ENCODE measurements at places on chromosomes 2 and 18. TPM values are rescaled to one million over a fixed set of nuclear protein-coding genes. Genes with fewer than 3 reads are reported as not detected.

The MATN3 gene
- 4.1 TPM for total RNA-seq

The SERPINB12 gene
- total RNA-seq, result not detected

The MPP4 gene
- 0.89 TPM for total RNA-seq

DNA sequence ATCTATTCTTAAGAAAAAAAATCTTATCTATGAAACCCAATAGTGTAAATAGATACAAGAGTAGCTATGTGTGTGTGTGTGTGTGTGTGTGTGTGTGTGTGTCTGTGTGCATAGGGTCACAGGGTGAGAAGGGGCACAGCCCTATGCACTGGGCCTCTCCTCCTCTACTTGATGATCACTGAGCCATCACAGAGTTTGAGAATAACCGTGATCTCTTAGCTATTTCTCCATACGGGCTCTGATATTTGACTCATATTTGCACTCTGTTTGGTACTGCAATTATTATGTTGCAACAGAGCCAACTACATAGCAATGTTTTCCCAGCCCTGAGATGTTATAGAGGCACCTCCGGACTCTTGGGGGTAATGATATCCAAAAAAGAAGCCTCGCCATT, 28.8 kb upstream of the SLC40A1 start:
- no peak for DNase-seq

GRCh38 chr2:157203651-157204050, 53.9 kb upstream of the GALNT5 start:
- no peak for DNase-seq

- DNase-seq, result peak; percentile 62
These were observed 311.8 kb downstream of the LNPK start for GRCh38 chr2:175690113-175690837.

- no peak for DNase-seq
These were observed 20.0 kb downstream of the ZNF521 start for GRCh38 chr18:25332002-25332401.

GRCh38 chr2:25270061-25270460, 71.7 kb downstream of the DNMT3A start:
- DNase-seq, result no peak

- DNase-seq, result no peak
These were observed 168.2 kb downstream of the NEDD4L start for GRCh38 chr18:58212274-58212673.

GRCh38 chr18:76465630-76466409, 29.2 kb downstream of the ZNF516 start:
- no peak for DNase-seq

- no peak for DNase-seq
These were observed 67.3 kb downstream of the CAMKMT start for GRCh38 chr2:44429034-44429433.

- peak; percentile 85 for DNase-seq
These were observed 13.8 kb upstream of the SATB2 start for GRCh38 chr2:199471443-199472057.
